ENCODE measurements at places on chromosomes 13 and 19.

DNA sequence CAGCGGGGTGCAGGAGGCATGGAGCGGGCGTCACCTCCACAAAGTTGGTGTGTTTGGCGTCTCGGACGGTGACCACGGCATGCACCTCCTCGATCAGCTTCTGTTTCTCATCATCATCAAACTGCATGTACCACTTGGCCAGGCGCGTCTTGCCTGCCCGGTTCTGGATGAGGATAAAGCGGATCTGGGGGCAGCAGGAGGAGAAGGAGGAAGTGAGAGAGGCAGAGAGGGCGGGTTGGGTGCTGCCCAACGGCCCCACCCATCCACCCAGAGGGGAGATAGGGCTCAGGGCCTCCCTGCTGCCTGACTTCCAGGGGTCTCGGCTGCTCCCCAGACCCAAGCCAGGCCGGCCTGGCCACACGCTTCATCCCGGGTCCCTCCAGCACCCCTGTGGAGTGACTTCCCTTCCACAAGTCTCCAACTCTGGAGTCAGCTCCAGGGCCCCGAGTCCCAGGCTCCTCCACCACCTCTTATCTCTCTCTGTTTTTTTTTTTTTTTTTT is 4.6 kb downstream of the AP2S1 start:
- DNase-seq = no peak

DNA sequence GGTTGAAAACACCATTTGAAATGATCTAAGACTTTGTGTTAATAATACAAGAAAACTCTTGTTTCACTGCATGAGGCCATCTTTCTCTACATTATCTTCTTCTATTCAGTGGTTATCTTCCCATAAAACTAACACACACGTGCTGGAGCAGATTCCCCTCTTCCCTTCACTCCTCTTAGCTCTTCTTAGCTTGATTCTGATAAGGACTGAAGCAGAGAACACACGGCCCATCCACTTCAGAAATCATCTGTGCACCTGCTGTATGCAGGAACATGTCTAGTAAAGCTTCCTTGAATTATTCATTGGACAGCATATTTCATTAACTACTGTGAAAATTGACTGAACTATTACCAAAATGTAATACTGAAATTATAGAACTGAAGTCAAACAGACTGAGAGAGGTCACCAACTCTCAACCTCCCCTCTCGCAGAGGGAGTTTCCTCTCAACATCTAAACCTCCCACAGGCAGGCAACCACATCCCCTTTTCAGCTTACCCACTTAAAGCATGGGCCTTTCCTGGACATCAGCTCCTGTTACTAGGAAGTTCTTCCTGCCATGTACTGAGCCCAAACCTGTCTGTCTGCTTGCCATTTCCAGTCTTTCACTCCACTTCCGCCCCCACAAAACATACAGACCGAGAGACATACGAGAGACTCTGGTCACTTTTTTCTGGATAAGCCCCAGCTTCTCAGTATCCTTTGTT is 113.9 kb downstream of the CRYL1 start:
- no peak for DNase-seq

DNA sequence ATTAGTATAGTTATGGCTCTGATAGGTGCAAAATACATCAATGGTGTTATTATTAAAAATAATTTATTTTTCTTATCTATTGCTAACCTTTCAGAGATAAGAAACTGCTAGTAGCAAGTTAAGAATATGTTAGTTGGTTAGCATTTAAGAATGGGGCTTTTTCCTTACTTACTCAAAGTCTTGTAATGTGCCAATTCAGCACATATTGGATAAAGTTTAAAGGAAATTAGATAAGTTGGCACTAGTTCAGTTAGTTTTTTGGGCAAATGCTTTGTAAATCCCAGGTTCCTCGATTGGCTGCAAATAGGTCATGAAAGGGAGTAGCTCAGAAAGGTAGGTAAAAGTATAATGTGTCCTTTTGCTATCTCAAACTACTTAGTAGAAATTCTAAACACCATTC is 2806.7 kb downstream of the PCDH9 start:
- DNase-seq = no peak

- no peak for DNase-seq
Measured at GRCh38 chr13:46782066-46782465, 14.9 kb downstream of the ESD start.

DNA sequence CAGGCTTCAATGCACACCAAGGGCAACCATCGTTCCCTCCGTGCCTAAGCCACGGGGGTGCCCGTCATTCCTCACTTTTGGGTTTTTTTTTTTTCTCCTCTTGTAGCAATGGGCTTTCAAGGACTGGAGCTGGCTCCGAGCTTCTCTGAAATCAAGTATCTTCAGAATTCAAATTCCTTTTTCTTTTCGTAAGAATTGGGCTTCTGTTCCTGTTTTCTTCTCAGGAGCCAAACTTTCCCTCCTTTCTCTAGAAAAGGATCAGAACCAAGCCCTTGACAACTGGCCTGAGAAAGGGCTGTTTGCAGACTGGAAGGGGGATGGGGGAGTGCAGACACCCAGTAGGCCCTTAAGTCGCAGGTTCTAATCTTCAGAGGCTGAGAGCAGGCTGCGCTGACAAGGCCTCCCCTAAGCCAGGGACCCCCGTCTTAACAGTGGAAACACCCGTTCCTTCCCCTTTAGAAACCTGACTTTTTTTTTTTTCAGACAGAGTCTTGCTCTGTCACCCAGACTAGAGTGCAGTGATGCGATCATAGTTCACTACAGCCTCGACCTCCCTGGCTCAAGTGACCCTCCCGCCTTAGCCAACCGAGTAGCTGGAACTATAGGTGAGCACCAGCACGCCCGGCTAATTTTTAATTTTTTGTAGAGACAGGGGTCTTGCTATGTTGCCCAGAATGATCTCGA is 51.6 kb downstream of the RFX2 start:
- no peak for DNase-seq

DNA sequence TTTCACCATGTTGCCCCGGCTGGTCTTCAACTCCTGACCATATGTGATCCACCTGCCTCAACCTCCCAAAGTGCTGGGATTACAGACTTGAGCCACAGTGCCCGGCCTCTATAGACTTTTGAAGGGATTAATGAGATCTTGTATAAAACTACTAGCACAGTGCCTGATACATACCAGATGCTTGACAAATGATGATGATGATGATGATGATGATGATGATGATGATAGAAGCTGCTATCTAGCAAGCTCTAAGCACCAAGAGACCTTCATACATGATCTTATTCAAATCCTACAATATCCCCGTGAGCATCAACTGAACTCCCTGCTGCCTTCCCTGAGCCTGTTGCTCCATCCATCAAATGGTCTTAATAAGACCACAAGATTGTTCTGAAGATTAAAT is 14.4 kb downstream of the CEACAM20 start:
- DNase-seq = no peak

DNA sequence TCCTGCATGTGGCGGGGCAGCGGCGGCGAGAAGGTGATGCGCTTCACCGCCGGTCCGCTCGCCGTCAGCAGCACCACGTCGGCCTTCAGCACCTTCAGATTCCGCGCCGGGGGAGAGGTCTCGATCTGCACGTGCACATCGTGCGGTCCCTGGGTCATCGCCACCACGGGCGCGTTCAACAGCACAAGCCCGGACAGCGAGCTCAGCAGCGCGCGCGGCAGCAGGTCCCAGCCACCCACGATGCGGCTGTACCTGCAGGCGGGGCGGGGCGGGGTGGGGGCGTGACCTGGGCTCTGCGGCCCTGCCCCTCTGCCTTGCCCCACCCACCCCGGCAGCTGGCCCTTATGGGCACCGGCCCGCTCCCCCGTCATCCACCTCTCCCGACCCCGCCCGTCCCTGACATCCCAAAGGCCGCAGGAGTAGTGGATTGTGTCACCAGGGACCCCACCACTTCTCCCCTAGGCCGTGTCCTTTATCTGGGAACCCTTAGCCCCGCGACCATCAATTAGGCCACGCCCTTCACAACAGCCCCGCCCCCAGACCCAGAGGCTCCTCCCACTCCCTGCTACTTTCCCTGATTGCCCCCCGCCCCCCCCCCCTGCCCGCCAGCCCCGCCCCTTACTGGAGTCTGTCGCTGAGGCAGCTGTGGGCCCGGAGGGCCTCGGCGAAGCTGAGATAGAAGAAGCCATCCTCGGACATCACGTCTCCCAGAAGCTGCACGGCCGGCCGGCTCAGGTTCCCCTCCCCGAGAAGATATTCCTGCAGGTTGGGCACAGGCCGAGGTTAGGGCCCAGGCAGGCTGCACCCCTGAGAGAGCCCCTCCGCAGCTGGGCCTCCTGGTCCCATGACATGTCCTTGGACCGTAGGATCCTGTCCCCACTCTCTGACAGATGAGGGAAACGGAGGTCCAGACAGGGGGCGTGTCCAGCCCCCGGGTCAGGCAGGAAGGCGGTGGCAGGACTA is 6.1 kb downstream of the IL4I1 start:
- DNase-seq = no peak

DNA sequence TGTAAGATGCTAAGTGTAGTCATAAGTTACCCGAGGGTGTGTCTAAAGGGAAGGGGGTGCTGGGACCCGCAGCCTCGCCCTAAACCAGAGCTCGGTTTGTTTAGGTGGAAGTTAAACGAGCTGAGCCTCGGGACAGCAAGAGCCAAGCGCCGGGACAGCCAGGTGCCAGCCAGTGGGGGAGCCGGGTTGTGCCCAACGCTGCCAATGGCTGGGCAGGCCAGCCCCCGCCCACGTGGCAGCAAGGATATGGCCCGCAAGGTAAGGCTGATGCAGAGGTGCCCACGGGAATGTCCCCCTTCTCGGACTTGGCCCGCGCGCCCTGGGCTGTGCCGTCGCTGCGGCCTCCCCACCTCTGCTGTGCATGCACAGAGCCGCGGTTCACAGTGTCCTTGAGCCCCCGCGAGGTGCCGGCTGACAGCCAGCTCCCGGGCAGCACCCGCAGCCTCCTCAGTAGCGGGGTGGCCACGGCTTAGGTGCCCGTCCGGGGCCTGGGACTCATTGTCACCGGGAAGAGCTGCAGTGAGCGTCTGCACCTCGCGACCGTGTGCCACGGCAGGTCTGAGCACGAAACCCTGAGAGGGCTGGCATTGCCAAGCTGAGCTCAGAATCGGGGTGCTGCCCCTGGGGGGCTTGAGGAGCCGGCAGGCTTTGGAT is 9.3 kb upstream of the RPS15 start:
- DNase-seq = no peak

DNA sequence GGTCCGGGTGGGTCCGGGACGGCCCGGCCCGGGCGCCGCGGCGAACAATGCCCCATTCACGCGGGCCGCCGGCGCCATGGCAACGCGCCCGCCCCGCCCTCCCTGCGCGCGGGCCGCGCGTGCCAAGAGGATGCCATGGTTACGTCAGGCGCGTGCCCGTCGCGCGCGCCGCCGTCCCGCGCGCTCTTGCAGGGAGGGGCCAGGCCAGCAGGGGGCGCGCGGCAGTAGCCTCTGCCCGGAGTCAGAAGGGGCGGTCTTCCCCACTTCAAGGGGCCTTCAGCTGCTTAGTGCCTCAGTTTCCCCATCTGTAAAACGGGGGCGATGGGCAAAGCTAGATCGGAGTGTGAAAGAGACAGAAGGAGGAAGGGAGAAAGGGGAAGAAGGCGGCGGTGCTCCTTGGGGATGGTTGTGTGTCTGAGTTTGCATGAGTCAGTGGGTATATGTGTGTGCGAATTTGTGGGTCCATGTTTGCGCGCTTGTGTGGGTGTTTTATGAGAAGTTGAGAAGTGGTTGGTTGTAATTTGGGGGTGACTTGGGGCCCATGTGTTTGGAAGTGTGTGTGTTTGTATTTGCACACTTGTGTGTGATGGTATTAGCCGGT is 11.6 kb upstream of the NFIX start:
- DNase-seq = peak; percentile 77

DNA sequence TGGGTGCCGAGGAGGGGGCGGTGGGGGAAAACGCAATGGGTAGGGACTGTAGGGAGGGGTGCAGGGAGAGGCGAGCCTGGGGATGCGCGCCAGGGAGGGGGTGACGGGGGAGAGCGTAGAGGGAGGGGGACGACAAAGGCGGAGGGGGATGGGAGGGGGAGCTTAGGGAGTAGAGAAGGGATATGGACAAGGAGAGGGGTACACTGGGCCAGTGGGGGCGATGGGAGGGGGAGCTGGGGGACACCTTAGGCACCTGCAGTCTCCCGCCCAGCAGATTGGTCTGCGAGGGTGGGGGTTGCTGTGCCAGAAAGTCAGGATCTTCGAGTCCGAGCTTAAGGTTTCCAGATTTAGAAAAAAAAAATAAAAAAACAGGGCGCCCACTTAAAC is 15.7 kb downstream of the CCDC124 start:
- no peak for DNase-seq

- peak; percentile 83 for DNase-seq
Measured at GRCh38 chr19:7652061-7652641, 15.2 kb downstream of the STXBP2 start.

- DNase-seq = no peak
Measured at GRCh38 chr19:29214411-29214810, 1.5 kb upstream of the UQCRFS1 start.

- DNase-seq = no peak
Measured at GRCh38 chr13:75879656-75880055, 243.5 kb downstream of the LMO7 start.

GRCh38 chr19:23542562-23542961 is 144.4 kb downstream of the ZNF675 start:
- DNase-seq = no peak

GRCh38 chr19:50851620-50852019 is 3.1 kb upstream of the KLK3 start:
- DNase-seq = no peak

GRCh38 chr19:51948975-51949374 is 21.7 kb downstream of the ZNF613 start:
- DNase-seq = no peak

DNA sequence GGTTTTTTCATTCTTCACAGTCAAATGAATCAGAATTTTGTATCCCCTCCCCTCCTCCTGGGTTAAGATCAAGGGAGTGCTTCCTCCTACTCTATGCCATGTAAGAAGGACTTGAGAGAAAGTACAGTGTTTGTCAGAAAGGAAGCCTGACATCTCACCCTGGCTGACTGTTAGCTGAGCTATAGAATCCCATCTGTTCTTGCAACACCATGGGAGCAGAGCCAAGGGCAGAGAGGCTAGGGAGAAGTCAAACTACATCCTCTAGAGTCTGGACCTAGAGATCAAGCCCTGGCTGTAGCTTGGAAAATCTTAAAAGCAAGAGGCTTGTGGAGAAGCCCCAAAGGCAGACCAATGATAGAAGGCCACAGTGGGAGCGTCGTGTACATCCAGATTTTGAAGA is 145.9 kb downstream of the OLFM4 start:
- DNase-seq = no peak

DNA sequence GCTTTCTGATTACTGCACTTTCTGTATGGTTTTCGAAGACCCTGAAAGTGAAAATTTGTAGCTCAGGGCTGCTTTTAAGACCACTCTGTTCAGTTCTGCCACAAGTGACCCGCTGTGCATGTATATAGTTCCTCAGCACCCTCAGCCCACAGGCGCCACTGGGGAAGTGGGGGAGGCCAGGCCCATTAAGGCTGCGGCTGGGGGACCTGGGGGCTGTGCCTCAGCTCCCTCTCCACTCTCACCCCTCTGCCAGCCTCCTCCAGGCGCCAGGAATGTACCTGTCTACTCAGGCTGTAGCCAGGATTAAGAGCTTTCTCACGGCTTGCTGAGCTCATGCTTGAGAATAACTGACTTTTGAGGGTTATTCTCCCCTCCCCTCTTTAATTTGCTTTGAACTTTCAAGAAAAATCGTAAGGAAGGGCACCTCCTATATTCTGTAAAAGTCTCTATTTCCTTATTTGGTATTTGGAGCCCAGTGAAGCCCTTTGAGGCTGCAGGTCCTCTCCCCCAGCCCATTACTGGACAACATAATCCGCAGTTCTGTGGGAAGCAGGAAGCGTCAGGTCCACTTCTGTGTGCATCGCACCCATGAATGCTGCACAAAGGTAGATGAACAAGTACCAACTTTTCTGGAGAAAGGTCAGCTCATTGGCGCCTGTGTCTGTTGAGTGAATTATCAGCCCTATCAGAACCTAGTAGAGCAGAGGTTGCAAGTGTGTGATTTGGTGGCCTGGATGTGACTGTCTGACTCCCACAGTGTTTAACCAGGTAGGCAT is 29.6 kb downstream of the GJA3 start:
- DNase-seq = no peak

- DNase-seq = no peak
Measured at GRCh38 chr19:50257141-50257540, 53.7 kb downstream of the MYH14 start.
